Thymus (tissue), 14 donors: ENCODE measurements at places on chromosomes 5 and 9.

DNA sequence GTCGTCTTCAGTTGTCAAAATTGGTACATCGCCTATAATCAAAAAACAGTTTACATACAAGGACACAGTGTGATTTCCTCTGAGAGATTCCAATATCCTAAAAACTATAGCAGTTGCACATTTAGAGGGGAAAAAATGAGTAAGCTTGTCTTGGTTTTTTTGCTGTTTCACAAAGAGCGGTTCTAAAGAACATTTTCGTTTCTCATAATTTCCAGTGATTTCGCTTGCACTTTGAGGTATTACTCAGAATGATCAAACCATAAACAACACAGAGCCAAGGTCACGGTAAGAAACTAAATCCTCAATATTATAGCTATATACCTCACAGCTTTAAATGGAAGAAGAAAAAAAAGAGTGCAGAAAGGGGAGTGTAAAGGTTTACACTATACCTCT lies 861 bp downstream of the MTX3 start:
- DNase-seq, result no peak

- no peak for DNase-seq
These were observed 2.7 kb downstream of the TNC start for GRCh38 chr9:115115117-115115880.

- no peak for DNase-seq
These were observed 42.9 kb downstream of the OLFM1 start for GRCh38 chr9:135130207-135130976.

DNA sequence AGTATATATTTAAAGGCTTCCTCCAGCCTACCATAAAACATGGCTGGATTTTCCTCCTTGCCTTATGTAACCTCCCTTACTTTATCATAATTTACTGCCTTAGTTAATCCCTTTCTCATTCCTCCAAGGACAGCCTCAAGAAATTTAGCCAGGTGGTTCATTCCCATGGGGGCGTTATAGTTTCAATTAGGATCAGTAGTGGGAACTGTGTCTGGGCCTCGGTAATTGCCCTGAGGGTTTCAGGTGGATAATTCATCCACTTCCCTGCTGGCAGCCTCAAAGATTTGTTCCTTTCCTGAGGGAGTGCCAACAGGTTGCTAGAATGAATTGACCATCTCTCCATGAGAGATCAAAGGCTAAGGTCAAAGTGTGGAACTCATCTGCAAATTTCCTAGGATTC lies 4.3 kb upstream of the GM2A start:
- no peak for DNase-seq

- DNase-seq, result no peak
These were observed 21.6 kb downstream of the MRPL22 start for GRCh38 chr5:154962494-154962893.
